ENCODE measurements at places on chromosomes 3 and 15.

- DNase-seq, result peak; percentile 39
Observed at GRCh38 chr3:126522363-126522788, 1.6 kb upstream of the CHST13 start.

DNA sequence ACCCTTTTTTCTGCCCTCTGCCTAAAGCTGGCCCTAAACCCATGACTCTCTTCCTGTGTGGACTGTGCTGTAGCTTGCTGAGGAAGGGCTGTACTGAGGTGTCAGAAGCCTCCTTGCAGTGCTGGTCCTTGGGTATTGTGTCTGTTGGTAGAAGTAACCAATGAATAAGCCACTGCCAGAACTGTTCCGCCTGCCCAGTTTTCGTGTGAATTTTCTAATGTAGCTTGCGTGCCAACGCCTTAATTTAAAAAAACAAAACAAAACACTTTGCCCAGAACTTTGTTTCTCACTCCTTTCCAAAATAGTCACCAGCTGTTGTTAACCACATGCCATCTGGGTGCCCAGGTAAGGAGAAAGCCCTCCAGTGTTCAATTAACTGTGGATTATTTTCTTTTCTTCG lies 101.9 kb downstream of the KLHL25 start:
- DNase-seq, result peak; percentile 86

DNA sequence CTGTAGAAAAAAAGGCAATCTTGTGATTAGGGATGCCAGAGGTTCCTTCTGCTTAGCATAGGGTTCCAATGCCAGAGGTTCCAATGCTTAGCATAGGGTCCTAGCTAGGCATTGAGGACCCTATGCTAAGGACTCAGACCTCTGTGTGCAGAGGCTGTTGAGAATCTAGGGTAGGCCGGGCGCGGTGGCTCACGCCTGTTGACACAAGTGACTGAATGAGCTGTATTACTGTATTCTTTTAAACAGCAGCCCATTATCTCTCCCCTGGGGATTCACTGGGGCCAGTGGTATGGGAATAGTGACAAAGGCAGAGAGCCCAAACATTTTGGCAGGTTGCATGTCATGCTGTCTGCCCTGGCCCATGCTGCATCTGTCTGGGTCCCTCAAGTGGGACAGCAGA lies 16.2 kb downstream of the PAK6 start:
- DNase-seq, result no peak

GRCh38 chr3:184553385-184553784 lies 8.2 kb upstream of the EPHB3 start:
- no peak for DNase-seq
